ENCODE measurements at places on chromosomes 16 and 17.

- DNase-seq, result no peak
These were observed 8.4 kb downstream of the CDH11 start for GRCh38 chr16:65113441-65113840.

DNA sequence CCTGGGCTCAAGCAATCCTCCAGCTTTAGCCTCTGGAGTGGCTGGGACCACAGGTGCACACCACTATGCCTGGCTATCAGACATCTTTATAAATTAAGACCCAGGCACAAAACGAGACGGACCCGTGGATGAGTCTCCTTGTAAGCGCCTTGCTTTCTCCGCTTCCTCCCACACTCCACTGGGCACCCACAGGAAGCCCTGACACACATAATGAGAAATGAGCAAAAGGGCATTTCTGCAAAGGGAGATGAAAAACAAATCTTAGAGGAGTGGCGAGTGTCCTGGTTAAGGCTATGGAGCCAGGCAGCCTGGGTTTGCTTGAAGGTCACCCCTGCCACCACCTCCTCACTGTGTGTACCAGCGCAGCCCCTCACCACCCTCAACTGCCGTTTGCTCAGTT lies 56.3 kb downstream of the XYLT1 start:
- no peak for DNase-seq

DNA sequence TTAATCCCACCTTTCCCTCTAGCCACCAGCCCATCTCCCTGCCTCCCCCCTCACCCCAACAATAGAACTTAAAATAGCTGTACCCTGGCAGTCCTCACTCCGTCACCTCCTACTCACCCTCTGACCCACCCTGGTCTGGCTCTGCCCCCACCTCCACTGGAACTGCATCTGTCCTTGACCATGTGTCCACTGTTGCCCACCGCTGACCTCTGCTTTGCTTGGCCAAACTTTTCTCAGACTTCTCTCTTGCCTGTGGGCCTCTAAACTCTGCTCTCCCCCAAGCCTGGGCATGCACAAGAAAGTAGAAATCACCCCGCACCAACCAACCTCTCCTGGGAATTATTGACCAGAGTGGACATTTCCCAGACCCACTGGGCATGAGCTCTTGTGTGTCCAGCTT lies 169.8 kb downstream of the WSCD1 start:
- no peak for DNase-seq

DNA sequence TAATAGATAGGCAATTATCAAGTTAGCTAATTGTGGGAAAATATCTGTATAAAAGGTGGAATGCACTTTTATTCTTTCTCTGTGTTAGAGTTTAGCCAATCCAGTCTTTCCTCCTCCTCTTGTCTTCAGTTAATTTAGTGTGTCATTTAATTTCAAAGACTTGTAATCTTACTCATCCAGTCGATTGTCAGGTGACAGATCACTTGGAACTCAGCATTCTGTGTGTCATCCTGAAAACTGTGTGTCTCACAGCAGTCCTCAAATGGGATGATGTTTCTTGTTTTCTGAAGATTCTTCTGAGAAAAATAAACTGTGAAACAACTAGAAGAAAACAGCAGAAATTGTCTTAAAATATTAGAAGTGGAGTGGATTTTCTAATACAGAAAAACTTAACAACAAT lies 290 bp upstream of the KRTAP4-1 start:
- no peak for DNase-seq

- no peak for DNase-seq
These were observed 6.2 kb downstream of the MPP2 start for GRCh38 chr17:43900858-43901754.

DNA sequence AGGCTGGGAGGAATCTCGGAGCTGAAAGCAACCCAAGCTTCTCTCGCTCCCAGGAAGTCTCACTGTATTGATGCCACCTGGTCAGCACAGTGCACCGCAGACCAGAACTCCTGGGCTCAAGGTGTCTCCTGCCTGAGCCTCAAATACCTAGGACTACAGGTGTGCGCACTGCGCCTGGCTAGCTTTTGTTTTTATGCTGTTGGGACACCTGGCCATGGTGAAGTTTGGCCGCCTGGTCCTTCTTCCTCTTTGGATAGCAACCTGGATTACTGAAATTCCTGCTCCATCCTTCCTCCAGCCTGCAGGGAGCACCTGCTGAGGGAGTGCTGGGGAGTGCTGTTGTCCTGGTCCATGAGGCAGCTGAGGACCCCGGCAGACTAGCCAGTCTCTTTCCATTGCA lies 56.6 kb downstream of the COTL1 start:
- no peak for DNase-seq
